ENCODE measurements at places on chromosomes 13 and 19. TPM values are rescaled to one million over a fixed set of nuclear protein-coding genes. Genes with fewer than 3 reads are reported as not detected.

DNA sequence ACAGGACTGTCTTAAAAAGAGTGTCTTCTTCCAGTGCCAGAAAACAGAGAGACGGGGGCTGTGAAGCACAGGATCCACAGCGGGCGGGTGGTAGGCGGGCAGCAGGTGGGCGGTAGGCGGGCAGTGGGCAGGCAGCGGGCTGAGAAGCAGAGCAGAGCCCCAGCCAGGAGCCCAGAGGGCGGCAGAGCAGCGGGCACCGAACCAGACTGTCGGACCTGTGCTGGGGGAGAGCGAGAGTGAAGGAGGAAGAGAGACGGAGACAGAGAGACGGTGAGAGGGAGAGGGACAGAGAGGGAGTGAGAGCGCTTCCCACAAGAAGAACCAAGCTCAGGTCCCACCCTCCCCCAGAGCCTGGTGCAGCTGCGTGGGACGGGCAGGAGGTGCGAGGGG, 30.3 kb downstream of the RASA3 start:
- H3K4me3 ChIP-seq, result no peak overlapping the region
- H3K36me3 ChIP-seq, result peaks cover 53% of the 10 kb centered on the region
- H3K27ac ChIP-seq, result no peak overlapping the region
- H3K4me1 ChIP-seq, result peaks cover 80% of the 10 kb centered on the region
- no peaks in the 10 kb centered on the region for H3K27me3 ChIP-seq

DNA sequence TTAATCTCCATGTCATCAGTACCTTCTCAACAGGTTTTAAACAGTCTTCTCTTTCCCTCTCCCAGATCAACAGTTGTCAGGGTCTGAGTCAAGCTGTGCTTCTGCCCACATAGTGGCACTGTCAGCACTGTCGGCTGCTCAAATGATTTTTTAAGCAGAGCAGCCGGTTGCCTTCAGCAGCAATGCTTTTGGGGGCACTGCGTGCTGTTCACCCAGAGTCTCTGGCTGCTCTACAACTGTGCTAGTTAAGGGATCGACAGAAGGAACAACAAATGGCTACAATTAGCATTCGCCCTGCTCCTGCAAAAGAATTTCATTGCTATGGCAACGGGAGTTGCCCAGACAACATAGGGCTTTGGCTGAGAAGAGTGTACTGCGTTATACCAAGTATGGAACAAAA, 412.9 kb downstream of the DIAPH3 start:
- H3K36me3 ChIP-seq, result no peaks in the 10 kb centered on the region
- no peak overlapping the region for H3K4me3 ChIP-seq
- DNase-seq, result no peak
- H3K27ac ChIP-seq, result no peak overlapping the region

GRCh38 chr13:112249644-112250610, 126.2 kb upstream of the SPACA7 start:
- no peak for DNase-seq
- no peak overlapping the region for H3K4me3 ChIP-seq
- no peaks in the 10 kb centered on the region for H3K27me3 ChIP-seq
- H3K36me3 ChIP-seq, result no peaks in the 10 kb centered on the region
- H3K4me1 ChIP-seq, result no peaks in the 10 kb centered on the region

The ICAM4 gene
- polyA plus RNA-seq, result not detected

GRCh38 chr19:39518458-39518857, 3.5 kb downstream of the SELENOV start:
- no peak overlapping the region for H3K27ac ChIP-seq
- no peaks in the 10 kb centered on the region for H3K36me3 ChIP-seq
- no peak for DNase-seq
- H3K27me3 ChIP-seq, result peaks cover 19% of the 10 kb centered on the region
- H3K4me3 ChIP-seq, result no peak overlapping the region

DNA sequence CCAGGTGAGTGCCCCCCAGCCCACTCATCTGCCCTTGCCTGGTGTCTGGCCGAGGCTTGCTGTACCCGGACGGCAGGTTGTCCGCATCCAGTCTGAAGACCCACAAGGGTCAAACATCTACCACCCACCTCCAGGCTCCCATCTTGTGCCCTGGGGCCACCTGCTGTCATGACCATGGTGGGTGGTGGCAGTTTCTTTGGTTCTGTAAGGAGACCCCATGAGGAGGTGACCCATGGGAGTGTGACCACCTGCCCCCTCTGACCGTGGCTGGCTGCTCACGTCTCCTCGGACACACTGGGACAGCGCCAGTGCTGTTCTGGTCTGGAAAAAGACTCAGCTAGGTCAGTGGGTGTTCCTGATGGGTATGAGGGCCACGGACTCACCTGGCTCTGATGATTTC, 93.9 kb downstream of the TEX29 start:
- H3K4me3 ChIP-seq, result no peak overlapping the region
- no peaks in the 10 kb centered on the region for H3K36me3 ChIP-seq
- H3K27ac ChIP-seq, result no peak overlapping the region
- no peaks in the 10 kb centered on the region for H3K27me3 ChIP-seq

The PABPC3 gene
- polyA plus RNA-seq, result 0.14 TPM

The PRR22 gene
- not detected for polyA plus RNA-seq

DNA sequence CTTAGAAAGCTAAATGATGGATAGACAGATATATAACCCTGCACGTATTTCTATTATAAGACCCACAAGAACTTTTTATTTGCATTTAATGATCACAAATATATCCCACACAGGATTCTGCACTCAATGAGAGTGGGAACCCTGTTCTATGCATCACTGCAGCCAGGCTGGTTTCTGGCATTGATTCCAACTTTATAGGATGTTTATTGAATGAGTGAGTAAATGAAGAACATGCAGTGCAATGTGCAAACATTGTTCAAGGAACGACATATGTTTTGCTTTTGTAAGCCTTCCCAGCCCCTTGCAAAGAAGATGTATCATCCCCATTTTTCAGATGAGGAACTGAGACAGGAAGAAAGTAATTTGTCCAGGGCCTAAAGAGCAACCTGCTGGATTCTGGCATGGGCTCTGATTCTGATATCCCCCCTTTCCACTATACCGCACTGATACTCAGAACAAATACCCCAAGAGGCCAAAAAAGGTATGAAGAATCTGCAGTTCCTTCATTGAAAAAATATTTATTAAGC, 246.3 kb downstream of the LACC1 start:
- H3K4me3 ChIP-seq, result no peak overlapping the region
- H3K4me1 ChIP-seq, result no peaks in the 10 kb centered on the region
- H3K36me3 ChIP-seq, result no peaks in the 10 kb centered on the region

The MEDAG gene
- polyA plus RNA-seq, result 0.29 TPM

The ZNF383 gene
- polyA plus RNA-seq, result 8.4 TPM

DNA sequence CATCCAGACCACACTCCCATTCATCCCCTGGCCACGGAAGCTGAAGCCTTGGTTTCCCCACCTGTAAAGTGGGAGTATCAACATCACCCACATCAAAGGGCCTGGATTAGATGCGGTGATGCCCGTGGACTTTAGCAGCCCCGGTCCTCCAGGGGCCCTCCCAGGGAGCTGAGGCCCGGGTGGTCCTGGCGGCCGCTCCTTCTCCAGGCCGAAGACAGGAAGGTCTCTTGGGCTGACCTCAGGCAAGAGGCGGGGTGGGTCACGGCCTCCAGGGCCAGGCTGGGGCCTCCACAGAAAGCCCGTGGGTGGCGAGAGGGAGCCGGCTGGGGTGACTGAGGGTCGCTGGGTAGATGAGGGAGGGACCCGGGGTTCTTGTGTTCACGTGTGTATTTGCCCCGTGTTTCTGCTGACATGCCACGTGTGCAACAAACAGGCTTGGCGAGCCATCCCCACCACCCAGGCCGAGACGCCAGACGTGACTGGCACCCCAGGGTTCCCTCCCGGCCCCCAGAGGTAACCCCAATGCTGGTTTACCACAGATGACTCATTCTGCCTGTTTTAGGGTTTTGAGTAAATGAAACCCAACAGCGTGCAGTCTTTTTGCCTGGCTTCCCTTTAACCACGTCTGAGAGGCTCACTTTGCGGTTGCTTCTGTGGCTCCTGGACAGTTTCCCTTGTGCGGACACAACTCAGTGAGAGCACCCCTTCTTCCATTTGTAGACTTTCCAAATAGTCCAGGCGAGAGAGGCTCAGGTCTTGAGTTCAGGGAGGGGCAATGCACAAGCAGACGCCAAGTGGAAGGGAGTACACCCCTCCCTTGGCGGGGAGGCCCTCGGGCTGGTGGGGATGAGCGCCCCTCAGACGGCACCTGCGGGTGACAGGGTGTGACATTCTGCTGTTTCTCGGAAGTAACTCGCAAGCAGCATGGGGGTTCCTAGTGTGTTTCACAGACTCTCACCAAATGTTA, 42.9 kb downstream of the C13orf46 start:
- H3K27ac ChIP-seq, result no peak overlapping the region
- no peak overlapping the region for H3K4me3 ChIP-seq
- no peaks in the 10 kb centered on the region for H3K27me3 ChIP-seq
- H3K36me3 ChIP-seq, result no peaks in the 10 kb centered on the region
- DNase-seq, result no peak

The ZSCAN4 gene
- polyA plus RNA-seq, result not detected

DNA sequence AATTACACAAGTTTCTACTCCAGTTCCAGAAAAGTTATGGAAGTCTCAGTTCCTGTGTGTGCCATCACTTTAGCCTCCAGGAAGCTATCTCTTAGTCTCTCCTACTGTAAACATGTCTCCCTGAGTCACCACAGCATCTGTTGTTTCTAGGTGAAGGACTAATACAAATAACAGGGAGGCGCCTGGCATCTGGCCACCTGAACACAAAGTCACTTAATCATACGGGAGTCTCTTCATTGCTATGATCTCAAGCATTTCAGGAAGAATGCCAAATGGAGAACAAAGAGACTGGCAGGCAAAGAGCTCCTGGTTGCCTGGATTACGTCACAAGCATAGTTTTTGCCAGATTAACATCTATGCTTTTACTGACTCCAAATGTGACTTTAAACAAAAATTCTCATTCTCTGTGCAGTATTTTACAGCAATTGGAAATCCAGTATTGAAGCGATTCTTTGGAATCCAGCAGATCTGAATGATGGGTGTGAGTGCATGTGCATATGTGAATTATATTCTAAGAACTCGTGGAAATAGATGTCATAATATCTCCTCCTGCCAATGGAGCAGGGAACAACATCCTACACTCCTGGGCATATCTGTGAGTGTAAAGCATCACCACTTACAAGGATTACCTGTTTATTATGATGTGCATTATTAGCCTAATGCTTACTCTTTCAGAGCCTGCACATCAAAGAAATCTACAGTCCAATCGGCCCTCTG, 572.8 kb downstream of the PCDH9 start:
- no peak for DNase-seq
- H3K4me3 ChIP-seq, result no peak overlapping the region
- no peaks in the 10 kb centered on the region for H3K36me3 ChIP-seq
- no peaks in the 10 kb centered on the region for H3K4me1 ChIP-seq
- no peak overlapping the region for H3K27ac ChIP-seq
- H3K27me3 ChIP-seq, result no peaks in the 10 kb centered on the region

DNA sequence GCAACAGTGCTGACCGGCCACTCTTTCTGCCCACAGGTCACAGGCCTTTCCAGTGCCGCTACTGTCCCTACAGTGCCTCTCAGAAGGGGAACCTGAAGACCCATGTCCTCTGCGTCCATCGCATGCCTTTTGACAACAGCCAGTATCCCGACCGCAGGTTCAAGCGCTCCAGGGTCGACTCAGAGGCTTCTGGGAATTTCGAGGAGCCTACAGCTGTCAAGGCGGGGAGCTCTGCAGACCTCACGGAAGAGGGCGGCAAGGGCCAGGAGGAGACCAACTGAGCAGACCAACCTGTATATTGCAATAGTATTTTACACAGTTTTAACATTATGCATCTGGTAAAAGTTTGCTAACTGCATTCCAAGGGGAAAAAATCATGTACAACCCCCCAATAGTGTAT, 338.5 kb downstream of the ZNF536 start:
- H3K4me3 ChIP-seq, result no peak overlapping the region
- no peak overlapping the region for H3K27ac ChIP-seq
- no peaks in the 10 kb centered on the region for H3K4me1 ChIP-seq

DNA sequence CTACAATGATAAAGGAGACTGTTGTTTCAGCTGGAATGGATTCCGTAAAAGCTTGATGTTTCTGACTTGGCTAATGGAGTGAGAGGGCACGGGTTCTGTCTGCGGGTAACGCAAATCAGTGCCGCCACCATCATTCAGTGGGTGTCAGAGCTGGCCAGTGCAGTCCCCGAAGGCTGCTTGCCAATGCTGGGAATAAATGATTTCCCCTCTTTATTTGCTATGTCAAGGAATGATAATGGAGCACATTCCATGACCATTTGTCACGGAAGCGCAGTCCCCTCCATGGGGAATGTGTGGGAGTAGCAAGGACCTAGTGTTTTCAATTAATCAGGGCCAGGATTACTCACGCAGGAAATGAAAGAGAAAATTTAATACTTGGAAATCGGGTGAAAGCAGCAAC, 899.3 kb downstream of the UQCRFS1 start:
- no peak overlapping the region for H3K27ac ChIP-seq
- no peaks in the 10 kb centered on the region for H3K4me1 ChIP-seq
- no peaks in the 10 kb centered on the region for H3K27me3 ChIP-seq
- no peaks in the 10 kb centered on the region for H3K36me3 ChIP-seq

DNA sequence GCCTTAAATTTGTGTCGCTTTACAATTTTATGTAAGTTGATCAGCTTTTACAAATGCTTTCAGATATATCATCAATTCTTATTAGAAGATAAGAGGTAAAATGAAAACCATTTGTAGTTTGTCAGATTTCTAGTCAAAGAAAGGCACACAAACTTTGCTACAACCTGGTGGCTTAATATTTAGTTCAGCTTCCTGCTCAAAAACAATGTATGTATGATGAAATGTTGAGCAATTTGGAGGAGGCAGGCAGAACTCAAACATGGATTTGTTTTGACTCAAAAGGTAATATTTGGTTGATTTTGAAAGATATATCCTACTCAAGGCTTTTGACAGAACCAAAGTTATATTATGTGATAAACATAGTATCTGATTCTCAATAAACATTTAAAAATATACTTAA, 24.2 kb downstream of the NEK5 start:
- no peak for DNase-seq
- no peak overlapping the region for H3K4me3 ChIP-seq
- H3K27ac ChIP-seq, result no peak overlapping the region
- H3K27me3 ChIP-seq, result no peaks in the 10 kb centered on the region

DNA sequence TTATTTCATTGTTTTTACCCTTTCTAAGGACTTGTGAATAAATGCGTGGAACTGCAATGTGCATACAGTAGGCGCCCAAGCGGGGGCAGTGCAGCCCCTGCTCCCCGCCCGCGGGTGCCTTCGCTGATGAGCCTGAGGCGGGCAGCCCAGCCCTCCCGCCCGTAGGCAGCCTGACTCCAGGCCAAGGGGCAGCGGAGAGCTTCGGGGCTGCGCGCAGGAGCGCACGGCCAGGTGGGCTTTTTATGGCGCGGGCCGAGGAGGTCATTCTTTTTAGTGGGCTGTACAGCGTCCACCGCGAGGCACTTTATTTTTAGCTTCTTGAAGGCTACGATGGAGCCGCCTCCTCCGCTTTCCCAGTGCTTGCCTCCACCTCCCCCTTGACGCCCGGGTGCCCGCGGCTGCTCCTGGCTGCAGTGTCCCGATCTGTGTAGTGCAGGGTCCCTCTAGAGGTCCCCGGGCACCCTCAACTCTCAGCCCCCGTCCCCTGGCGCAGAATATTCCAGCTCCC, 60.5 kb downstream of the CCNE1 start:
- H3K4me1 ChIP-seq, result peaks cover 10% of the 10 kb centered on the region
- no peak for DNase-seq
- no peak overlapping the region for H3K4me3 ChIP-seq

The P2RY11 gene
- 4.7 TPM for polyA plus RNA-seq

The USHBP1 gene
- polyA plus RNA-seq, result not detected

- peak; percentile 37 for DNase-seq
- peak overlapping the region; percentile 78 for H3K4me3 ChIP-seq
- H3K27me3 ChIP-seq, result no peaks in the 10 kb centered on the region
Observed at GRCh38 chr19:55641426-55642152, 787 bp downstream of the ZNF580 start.

The KLK15 gene
- polyA plus RNA-seq, result not detected

The ZNF568 gene
- polyA plus RNA-seq, result 7.6 TPM

The ZNF628 gene
- polyA plus RNA-seq, result not detected

Measured in CD4-positive, alpha-beta memory T cell (primary cell).